ENCODE measurements at places on chromosomes 4 and X.

DNA sequence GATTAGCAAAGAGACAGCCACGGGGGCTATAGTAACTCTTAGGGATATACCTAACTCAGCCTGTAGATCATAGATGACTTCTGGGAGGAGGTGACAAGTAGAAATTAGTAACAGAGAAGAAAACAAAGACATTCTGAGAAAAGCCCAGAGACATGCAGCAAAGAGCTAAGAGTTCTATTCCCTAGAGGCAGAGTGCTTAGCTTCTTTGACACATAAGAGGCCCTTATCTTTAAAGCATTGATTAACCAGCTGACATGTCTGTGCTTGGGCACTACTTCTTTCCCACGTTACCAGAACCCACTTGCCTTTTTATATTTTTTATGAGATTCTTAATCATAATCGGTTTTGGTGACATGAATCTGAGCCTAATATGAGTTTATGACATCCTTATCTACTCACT is 179.5 kb downstream of the GABRB1 start:
- DNase-seq: no peak

DNA sequence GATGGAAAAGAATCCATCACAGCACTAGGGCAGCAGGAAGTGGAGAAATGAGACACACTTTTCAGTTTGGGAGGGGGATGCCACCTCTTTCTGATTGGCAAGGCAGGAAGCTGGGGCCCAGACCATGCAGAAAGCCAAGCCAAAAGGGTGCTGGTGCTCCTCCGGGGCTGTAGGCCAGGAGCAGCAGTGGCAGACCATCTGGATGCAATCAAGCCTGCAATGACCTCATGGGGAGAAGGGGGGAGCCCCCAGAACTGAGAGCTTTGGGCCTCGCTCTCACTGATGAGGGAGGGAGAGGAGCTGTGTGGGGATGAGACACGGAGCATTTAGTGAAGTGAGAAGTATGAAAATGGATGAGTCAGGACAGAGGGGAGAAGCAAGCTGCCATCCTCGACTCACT is 141.3 kb upstream of the NALF2 start:
- no peak for DNase-seq

GRCh38 chr4:73451981-73452747 is 16.1 kb downstream of the AFP start:
- DNase-seq: no peak

DNA sequence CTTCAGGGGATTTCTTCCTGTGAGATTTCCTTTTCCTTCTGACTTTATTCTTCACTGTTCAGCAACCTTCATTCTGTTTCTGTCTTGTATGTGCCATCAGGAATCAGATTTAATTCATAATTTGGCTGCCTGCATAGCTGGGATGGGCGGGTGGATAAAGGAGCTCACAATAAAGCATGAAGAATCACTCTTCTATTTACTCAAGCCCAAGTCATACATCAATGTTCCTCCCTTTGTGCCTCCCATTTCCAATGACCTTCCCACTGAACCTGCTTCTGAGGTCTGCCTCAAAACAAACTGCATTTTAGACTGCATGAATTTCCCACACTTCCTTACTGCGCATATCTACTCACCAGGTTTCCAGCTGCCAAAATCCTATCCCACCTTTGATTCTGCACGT is 14.0 kb downstream of the PDGFC start:
- no peak for DNase-seq

- DNase-seq: no peak
These were observed 23.0 kb downstream of the GAB1 start for GRCh38 chr4:143359644-143360193.

GRCh38 chr4:107747748-107748486 is 27.9 kb upstream of the PAPSS1 start:
- DNase-seq: no peak

- no peak for DNase-seq
These were observed 212.8 kb upstream of the PDE5A start for GRCh38 chr4:119841361-119841760.

DNA sequence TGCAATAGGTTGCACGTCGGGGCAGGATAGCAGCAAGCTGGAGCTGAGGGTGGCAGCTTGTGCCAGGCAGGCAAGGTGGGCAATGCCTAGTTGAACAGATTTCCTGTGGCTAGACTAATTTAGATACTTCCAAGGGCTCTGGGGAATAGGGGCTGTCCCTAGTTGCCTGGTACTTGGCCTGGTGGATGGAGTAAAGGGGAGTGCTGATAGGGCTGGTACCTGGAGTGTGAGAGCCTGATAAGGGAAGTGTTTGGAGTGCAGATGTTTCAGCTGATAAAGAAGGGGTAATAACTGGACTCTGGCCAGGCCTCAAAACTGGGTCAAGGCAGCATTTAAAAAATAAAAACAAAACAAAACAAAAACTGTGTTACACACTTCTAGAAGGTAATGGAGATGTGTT is 665.5 kb downstream of the CCSER1 start:
- no peak for DNase-seq

DNA sequence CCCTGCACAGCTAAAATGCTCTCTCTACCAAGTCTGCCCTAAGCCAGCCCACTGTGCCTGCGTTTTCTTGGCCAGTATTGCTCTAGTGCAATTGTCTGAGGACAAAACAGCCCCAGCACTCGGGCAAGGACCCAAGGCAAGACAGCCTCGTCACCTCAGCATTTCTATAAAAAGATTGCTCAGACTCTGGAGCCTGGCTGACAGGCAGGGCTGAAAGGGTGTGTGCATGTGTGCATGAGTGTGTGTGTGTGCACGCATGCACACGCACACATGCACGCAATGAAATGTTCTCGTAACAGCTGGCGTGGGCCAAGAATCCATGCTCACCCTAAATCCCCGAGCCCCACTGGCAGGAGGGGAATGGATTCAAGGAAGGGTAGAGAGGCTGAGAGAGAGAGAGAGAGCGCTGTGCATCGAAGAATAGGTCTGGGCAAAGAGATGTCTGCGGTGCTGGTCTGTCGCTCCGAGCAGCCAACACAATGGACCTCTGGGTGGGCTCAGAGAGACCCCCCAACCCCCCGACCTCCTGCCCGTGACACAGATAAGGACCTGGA is 579.2 kb downstream of the BCOR start:
- DNase-seq: no peak

DNA sequence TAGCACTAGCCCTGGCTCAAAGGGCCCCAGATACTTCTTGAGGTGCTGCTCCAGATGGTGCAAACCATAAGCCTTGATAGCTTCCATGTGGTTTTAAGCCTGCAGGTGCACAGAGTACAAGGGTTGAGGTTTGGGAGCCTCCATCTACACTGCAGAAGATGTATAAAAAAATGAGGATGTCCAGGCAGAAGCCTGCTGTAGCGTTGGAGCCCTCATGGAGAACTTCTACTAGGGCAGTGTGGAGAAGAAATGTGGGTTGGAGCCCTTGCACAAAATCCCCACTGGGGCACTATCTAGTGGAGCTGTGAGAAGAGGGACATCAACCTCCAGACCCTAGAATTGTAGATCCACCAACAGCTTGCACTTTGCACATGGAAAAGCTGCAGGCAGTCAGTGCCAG is 231.9 kb downstream of the CHIC2 start:
- DNase-seq: no peak

GRCh38 chrX:45404206-45404605 is 203.5 kb upstream of the DIPK2B start:
- DNase-seq: no peak

GRCh38 chrX:109327251-109327650 is 154.6 kb downstream of the GUCY2F start:
- DNase-seq: no peak

- DNase-seq: no peak
These were observed 171.4 kb downstream of the AASDH start for GRCh38 chr4:56215901-56216300.

- no peak for DNase-seq
These were observed 566 bp downstream of the ATP11C start for GRCh38 chrX:139932073-139932900.

DNA sequence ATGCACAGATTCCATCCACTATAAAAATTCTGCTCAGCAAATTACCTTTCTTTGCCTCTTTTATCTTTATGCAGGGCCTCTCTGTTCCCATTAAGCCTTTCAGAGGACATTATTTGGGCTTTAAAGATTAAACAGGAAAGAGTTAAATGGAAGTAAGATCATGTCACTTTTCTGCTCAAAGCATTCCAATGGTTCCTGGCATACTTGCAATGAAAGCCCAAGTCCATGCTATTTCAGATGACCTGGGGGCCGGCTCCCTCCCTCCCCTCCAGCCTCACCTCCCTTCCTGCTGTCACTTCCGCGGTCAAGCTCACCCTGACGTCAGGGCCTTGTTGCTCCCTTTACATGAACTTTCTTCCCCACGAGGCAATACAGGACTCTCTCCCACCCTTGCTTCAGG is 125.5 kb downstream of the C4orf51 start:
- DNase-seq: no peak

GRCh38 chr4:26878794-26879391 is 18.3 kb downstream of the STIM2 start:
- DNase-seq: no peak

- no peak for DNase-seq
These were observed 185.7 kb downstream of the UNC5C start for GRCh38 chr4:95362906-95363558.

- no peak for DNase-seq
These were observed 50.1 kb downstream of the GAB1 start for GRCh38 chr4:143386812-143387211.

GRCh38 chr4:76256032-76256431 is 4.5 kb downstream of the FAM47E start:
- no peak for DNase-seq

GRCh38 chrX:153580700-153581386 is 18.1 kb downstream of the CCNQ start:
- DNase-seq: no peak

DNA sequence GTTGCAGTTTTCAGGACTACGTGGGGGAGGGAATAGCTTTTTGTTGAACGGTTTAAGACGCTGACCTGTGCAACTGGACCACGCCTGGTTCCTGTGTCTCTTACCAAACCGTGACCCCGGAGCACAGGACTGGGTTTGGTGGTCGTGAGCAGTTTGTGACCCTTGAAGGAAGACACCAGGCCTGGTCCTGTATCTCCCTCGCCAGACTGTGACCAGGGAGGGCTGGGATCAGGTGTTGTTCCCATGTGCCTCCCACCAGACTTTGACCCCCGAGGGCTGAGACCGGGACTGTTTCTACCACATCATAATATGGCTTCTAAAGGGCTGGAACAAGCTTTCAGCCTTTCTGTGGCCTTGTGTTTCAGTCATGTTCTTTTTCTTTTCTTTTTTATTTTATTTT is 683 bp downstream of the EBP start:
- no peak for DNase-seq

GRCh38 chr4:24924309-24924781 is 11.5 kb upstream of the CCDC149 start:
- no peak for DNase-seq

GRCh38 chr4:1277667-1278665 is 11.7 kb upstream of the MAEA start:
- no peak for DNase-seq

- DNase-seq: no peak
These were observed 44.4 kb downstream of the METTL14 start for GRCh38 chr4:118729287-118730286.

- no peak for DNase-seq
These were observed 58.2 kb upstream of the DDIT4L start for GRCh38 chr4:100248476-100248875.

DNA sequence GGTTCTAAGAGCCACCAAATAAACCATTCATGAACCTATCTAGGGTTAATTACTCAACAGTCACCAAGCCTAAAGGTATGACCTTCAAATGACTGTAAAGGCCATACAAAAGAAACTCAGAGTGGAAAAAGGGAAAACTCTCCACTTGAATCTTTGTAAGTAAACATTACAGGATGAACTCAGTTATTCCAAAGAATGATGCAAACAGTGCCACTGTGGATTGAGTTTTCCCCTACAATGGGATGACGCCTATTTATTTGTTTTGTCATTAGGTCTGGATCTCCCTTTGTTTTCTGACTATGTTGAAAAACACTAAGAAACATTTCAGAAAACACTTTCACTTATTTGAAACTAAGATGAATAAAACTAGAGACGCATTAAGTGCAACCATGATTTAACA is 12.7 kb downstream of the NUDT6 start:
- DNase-seq: no peak

- DNase-seq: no peak
These were observed 45.5 kb upstream of the NKX1-1 start for GRCh38 chr4:1451752-1452122.

DNA sequence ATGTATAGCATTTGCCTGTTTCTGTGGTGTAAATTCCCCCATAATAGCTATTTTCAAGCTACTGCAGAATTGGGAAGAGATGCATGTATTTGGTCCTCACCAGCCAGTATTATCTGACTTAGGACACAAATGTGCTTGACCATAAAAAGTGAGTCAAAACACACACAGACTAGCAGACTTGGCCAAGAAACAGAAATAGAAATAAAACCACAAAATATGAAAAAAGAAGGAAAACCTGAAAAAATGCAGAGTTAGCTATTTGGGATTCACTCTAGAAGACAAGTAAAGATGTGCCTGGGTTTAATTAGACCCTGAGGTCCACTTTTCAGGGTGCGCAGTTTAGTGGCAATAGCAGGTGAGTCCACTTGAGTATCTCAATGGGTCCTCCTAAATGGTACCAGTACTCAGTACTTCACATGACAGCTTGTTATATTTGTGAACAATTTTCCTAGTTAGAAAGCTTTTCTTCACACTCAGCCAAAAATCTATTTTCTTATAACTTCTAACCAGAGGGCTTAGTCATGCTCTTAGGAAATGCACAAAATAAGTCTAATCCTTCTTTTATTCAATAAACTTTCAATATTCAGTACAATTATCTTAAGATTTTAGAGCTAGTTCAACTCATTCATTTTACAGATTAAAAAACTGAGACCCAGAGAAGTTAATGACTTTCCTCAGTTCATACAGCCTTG is 108.7 kb upstream of the JADE1 start:
- no peak for DNase-seq

DNA sequence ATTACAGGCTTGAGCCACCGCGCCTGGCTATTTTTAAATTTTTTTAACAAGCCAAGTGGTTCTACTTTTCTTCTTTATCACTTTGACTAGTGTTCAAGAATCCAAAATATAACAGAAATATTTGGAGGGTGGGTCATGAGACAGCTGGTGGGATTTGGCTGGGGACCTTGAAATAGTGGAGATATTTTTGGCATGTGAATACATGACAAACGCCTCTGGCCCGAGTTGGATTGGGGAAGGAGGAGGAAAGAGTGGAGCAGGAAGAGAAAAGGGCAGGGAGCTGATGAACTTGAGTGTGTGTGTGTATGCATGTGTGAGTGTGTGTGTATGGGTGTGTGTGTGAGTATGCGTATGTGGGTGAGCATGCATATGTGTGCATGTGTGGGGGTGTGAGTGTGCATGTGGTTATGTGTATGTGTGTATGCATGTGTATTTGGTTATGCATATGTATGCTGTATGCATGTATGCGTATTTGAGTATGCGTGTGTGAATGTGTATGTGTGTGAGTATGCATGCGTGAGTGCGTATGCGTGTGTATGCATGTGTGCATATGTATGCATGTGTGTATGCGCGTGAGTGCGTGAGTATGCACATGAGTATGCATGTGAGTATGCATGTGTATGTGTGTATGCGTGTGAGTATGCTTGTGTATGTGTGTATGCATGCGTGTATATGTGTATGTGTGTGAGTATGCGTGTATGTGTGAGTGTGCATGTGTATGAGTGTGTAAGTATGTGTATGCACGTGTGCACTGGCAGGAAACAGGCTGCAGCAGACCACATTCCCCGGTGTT is 49.6 kb downstream of the JADE1 start:
- DNase-seq: no peak

GRCh38 chr4:48299560-48299959 is 29.9 kb upstream of the TEC start:
- no peak for DNase-seq

- no peak for DNase-seq
These were observed 136.0 kb downstream of the UGT8 start for GRCh38 chr4:114734594-114734993.

Measured in GM19239 (cell line).